ENCODE measurements at places on chromosomes 6 and 20.

GRCh38 chr6:11760015-11760473 lies 18.6 kb downstream of the ADTRP start:
- DNase-seq, result no peak

- no peak for DNase-seq
These were observed 49.4 kb upstream of the IRF4 start for GRCh38 chr6:341914-342831.

DNA sequence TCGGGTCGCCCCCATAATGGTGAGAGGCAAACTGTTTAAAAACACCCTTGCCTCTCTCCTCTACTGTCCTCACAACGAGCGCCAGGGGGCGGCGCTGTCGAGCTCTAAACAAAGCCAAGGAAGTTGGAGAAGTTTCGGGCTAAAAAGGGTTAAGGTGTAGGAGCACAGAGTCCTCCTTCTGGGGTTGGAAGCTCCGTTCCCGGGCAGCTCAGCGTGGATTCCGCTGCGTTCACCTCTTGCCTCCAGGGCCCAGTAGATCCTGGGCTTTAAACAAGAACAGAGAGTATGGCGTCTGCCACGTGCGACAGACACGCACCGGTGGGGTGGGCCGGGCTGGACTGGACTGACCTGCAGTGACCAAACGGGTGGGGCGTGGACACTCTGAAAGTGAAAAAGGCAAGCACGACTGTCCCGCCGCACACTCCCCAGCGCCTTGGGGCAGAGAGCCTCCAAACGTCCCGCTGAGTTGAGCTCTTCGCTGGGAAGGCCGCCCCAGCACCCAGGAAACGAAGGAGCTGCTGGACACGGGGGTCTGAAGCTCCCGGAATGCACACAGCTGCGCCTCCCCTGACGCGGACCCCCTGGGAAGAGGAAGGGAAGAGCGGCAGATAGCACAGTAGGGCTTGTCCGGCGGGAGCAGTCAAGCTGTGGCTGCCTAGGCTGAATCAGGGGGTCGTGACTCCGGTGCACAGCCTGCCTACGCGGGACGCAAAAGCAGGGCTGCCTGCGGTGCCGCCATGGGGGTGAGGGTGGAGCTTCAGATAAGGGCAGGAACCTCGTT lies 1.6 kb upstream of the THBD start:
- DNase-seq, result peak; percentile 17

- DNase-seq, result no peak
These were observed 159.5 kb upstream of the MANEA start for GRCh38 chr6:95417856-95418255.

DNA sequence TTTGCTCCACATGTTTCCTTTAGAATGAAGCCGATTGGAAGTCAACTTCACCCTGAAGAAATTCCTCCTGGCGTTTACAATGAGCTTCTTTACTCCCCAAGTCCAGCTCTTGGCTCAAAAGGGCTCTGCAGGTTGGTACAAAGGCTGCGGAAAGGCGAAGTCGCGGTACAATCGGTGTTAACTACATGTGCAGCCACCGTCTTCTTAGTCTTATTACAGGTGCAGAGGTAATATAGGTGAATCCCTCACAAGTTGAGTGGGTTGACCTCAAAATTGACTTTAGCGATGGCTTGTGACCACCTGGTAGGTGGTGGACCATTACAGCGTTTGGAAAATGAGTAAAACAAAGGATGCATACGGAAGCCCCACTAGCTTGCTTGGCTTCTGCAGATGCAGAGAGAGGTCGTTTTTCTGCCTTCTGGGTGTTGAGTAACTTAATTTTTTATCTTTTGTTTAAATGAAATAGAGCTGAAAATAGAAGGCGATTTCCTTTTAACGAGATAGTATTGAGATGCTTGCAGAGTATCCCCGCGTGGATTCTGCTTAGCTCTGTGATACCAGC lies 98.0 kb downstream of the TRIM27 start:
- DNase-seq, result no peak

DNA sequence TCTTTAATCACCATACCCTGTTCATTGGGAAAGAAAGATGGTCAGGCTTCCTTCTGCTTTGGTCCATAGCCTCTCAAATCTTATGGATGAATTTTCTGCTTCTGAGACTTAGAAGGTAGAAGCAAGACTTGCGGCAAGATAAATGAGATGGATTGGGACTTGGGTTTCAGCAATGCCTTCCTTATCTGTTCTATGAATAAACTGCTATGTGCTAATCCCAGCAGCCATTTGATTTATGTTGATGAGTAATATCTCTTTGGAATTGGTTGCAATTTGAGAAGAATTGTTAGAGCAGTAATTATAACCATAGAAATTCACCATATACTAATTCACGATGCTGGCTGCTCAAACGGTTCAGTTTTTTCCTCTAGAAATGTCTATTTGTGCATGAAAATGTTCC lies 48.3 kb downstream of the TXLNB start:
- DNase-seq, result no peak

- no peak for DNase-seq
These were observed 26.1 kb downstream of the ZNF311 start for GRCh38 chr6:28978959-28979561.

DNA sequence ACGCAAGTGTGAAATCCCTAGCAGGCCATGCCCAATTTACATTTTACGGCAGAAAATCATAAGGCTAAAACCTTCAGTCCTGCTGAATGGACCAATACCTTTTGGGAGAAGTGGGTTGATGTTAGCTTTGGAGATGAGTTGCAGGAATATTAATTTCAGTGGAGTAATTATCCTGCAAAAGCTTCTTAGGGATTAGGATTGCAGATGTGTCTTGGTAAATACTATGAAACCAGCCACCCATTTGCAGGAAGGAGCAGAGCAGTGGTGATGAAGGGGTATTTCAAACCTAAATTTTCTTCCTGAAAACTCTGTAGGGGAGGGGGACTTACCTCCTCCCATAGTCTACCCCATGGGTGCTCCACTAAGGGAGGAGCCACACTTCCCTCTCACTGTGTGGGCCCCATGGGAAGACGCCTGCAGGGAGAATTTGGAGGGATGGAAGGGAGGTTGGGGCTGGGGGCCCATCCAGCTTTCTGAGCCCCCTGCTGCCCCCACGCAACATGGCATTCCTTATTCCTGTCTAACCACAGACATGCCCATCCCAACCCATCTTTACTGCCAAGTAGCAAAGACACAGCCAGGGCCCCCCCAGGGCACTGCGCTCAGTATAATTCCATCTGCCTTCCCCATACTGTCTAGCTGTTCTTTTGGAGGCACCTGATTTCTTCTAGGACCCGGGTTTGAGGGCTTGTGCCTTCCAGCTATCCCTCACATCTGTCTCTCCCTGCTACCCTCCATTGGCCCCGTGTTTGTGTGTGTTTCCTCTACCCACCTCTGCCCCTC lies 14.6 kb upstream of the UQCC2 start:
- DNase-seq, result no peak

DNA sequence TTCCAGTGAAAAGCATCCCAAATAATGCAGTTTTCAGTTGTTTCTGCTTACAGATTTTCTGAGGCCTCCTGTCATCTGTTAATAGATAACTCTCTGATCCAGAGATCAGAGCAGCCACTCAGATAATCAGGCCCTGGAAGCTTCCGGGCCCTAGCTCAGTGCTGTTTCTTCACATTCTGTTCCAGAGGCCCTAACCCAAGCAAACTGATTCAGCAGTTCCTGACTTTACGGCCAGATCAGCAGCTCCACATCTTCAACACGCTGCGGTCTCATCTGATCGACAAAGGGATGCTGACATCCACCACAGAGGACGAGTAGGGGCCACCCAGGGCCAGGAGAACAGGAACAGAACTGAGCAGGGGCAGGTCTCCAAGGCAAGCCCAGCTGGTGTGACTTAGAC lies 63.1 kb downstream of the CDS2 start:
- DNase-seq, result no peak

DNA sequence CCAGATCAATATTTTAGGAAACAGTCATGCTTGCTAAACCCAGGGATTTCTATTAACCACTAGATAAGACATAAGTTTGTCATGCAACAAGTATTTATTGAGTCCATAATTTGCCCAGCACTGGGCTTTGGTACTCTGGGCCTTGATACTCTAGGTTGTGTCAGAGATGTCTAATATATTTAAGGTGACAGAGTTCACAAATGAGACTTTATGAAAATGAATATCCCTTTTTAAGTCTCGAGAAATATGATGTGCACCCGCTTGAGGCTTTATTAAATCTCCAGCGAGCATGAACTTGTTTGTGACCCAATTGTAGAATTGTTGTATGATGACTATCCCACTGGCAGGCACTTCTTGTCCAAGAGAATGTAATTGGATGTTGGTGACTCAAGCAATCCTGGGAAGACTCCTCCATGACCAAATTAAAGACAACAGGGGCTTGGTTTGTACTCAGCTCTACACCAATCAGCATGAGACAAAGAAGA lies 109.2 kb downstream of the ESR1 start:
- DNase-seq, result no peak

- DNase-seq, result peak; percentile 7
These were observed at the start of gene TPBG for GRCh38 chr6:82363428-82364086. Gene TPBG, plus strand, starts transcription at chr6:82363817. Its CDS starts 1,145 bp downstream, at chr6:82364962.

GRCh38 chr20:64268174-64268573 lies 12.6 kb downstream of the PCMTD2 start:
- DNase-seq, result no peak

- DNase-seq, result no peak
These were observed 83.4 kb downstream of the RSPH3 start for GRCh38 chr6:158916617-158917016.

GRCh38 chr20:3248993-3249347 lies 10.0 kb upstream of the SLC4A11 start:
- no peak for DNase-seq

GRCh38 chr20:36821964-36822437 lies 48.4 kb upstream of the DSN1 start:
- DNase-seq, result no peak

- DNase-seq, result no peak
These were observed 45.0 kb downstream of the TIAM2 start for GRCh38 chr6:155040154-155040553.

GRCh38 chr6:42452171-42453030 lies 675 bp upstream of the TRERF1 start:
- DNase-seq, result peak; percentile 44

DNA sequence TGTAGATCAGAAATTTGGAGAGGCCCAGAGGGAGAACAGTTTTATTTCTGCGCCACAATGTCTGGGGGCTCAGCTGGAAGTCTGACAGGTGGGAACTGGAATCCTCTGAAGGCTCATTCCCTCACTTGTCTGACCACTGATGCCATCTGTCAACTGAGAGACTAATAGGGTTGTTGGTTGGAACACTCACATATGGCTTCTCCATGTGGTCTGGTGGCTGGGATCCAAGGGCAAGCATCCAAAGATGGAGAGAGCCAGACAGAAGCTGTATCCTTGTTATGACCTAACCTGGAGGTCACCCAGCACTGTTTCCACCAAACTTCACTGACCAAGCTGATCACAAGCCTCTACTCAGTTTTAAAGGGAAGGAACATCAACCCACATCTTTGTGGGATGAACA lies 117.9 kb upstream of the AKAP12 start:
- no peak for DNase-seq

DNA sequence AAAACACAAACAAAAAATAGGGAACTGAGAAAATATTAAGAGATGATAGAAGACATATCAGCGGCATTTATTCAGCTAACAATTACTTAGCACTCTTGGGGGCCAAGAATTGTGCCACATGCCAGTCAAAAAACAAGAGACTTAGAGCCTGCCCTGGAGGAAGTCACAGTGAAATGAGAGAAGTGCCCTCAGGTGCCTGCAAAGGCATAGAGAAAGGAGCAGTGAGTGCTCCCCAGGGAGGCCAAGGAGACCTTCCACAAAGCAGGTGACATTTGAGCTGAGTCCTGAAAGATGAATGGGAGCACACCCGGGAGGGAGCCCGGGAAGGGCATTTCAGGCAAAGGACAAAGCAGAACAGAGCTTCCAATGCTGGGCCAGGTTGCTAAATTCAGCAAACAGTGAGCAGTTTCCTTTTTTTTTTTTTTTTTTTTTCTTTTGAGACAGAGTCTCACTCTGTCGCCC lies 184.7 kb upstream of the JARID2 start:
- DNase-seq, result no peak

GRCh38 chr20:50744143-50744792 lies 12.9 kb downstream of the PARD6B start:
- DNase-seq, result no peak

DNA sequence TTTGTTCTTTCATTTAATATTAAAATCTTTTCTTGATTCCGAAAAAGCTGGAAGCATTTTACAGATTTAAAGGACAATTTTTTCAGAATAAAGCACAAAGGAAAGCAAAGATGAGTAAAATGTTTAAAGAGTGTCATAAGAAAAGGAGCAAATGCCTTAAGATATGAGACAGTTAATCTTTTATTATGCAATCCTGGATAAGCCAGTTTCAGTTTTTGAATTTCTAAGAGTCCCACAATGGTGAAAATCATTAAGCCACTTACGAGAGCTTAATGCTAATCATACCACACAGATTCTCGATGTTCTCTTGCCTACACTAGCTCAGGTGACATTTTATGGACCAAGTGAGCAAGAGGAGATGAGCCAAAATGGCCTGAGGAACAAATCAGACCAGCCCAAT lies 103.7 kb upstream of the RNF217 start:
- no peak for DNase-seq

DNA sequence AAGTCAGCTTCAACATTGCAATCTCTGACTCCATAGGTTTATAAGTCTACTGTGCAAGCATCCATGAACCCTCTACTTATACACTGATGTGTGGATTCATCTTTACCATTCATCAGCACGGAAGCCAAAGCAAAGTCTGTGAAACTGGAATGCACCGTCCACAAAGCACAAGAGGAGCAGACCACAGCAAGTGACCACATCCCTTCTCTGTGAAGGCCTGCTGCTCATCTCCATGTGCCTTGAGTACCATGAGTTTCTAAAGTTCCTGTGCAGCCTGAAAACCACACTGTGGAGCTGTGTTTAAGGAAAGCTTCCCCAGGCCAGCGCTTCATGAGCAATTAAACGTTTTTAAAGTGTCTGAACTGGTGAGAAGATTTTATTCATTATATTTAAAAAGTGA lies 20.0 kb downstream of the GABRR1 start:
- no peak for DNase-seq

DNA sequence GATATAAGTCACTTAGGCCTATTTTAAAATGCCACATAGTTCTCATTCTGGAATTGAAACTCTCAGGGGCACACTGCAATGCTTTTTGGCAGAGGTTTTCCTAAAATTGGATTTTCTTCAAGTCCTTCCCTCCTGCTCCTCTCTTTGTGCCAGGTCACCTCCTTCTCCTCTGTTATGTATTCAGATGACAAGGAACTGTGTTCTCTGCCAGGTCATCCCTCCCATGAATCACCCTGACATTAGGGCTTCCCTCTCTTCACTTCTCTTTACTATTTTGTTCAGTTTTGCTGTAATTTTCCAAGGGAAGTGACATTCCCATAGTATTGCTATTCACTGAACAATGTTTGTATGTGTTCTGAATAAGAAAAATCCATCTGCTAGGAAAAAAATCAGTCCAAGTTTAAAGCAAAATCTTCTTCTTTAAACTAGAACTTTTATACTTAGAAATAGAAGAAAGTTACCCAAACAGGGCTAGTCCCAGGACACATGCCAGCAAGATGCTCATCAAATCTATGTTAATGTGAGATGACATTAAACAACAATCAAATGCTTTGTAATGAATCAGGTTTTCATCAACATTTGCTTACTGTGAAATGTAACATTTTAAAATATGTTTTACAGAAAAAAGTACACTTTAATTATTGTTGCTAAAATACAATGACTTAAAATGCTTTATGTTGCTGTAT lies 461.1 kb downstream of the MMUT start:
- DNase-seq, result no peak

- DNase-seq, result no peak
These were observed 562.2 kb downstream of the KIF16B start for GRCh38 chr20:16011056-16011455.

All from CD4-positive, alpha-beta T cell treated with Interleukin-17A for 1 hour (primary cell).